ENCODE measurements at places on chromosomes 12 and 14.

GRCh38 chr12:25458047-25458552 is 95.0 kb downstream of the LMNTD1 start:
- no peak for DNase-seq

GRCh38 chr12:40170593-40170992 is 54.2 kb upstream of the LRRK2 start:
- DNase-seq, result no peak

GRCh38 chr12:51345681-51346080 is 798 bp downstream of the CELA1 start:
- DNase-seq, result no peak

- peak; percentile 77 for DNase-seq
Observed at GRCh38 chr14:89466944-89467343, 49.9 kb upstream of the FOXN3 start.

- no peak for DNase-seq
Observed at GRCh38 chr14:102182190-102182589, 42.5 kb downstream of the WDR20 start.

DNA sequence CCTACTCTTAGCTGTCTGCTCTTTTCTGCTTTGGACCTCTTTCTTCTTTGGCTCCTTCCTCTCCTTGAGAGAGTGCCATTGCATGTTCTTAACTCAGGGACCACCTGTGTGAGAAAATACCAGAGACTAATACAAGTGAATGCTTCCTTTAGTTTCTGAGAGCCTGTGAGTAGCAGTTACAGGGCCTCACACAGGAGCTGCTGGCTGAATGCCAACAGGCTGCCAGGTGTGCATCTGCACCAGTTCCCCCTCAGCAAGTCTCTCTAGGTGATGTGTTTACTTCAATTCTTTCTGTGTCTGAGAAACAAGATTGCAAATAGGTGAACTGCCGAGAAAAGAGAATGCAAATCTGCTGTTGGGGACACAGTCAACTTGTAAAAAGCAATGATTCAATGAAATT is 108.2 kb downstream of the STXBP6 start:
- DNase-seq, result no peak

- DNase-seq, result no peak
Observed at GRCh38 chr12:47189728-47190127, 110.0 kb upstream of the AMIGO2 start.

GRCh38 chr14:39694341-39694740 is 262.1 kb upstream of the FBXO33 start:
- DNase-seq, result no peak

GRCh38 chr12:113720629-113721028 is 245.5 kb downstream of the RBM19 start:
- DNase-seq, result no peak

DNA sequence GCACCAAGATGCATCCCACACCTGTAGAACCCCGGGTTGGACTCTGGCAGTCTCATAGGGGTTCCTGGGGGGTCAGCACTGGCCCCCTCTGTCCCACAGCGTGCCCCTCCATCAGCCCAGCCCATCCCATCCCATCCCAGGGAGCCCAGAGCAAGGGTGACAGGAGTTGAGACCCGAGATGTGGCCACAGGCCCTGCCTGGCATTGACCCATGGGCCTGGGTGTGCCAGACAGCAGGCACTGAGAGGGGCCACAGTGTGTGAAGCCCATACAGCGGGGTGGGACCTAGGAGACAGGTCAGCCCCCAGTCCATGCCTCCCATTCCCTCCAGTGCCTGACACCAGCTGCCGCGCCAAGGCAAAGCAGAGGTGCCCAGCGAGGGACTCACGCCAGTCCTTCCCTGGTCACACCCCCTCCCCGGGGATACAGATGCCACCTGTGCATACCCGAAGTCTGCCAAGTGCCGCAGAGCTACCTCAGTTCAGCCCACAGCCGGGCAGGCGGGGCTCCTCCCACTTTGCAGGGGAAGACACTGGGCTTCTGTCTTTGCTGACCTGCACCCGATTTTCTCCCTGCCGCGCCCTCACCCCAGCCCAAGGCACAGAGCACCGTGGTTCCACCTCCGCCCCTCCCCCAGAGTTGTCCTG is 50.4 kb downstream of the CYP46A1 start:
- DNase-seq, result peak; percentile 34

DNA sequence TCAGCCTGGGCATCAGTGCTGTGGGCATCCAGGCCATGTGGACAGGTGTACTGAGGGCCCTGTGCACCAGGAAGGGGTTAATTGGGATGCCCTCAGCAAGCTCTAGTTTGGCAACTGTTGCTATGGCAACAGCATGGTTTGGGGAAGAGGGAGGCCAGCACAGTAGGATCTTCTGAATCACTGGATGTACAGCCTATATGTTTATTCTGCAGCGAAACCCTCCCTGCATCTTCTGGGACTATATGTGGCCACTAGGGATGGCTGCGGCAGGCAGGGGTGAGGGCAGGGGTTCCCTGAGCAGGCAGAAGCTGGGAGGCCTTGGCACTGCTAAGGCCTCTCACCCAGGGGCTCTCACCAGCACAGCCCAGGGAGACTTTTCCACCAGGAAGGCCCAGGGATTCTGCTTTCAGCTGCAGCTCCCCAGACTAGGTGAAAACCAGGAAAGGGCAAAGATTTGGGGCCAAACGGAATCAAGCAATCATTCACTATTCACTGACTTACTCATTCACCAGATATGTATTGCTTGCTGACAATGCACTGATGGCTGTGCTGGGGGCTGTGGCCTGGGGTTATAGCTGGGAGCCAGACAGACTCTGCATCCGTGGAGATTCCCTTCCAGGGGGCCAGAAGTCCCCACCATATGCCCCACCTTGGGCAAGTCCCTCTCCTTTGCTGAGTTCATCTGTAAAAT is 42.8 kb downstream of the IRF2BPL start:
- no peak for DNase-seq

GRCh38 chr12:24230061-24230701 is 280.7 kb upstream of the SOX5 start:
- DNase-seq, result no peak

- DNase-seq, result no peak
Observed at GRCh38 chr12:28857369-28857768, 291.7 kb upstream of the FAR2 start.

GRCh38 chr12:16962889-16963288 is 356.9 kb upstream of the LMO3 start:
- DNase-seq, result no peak

DNA sequence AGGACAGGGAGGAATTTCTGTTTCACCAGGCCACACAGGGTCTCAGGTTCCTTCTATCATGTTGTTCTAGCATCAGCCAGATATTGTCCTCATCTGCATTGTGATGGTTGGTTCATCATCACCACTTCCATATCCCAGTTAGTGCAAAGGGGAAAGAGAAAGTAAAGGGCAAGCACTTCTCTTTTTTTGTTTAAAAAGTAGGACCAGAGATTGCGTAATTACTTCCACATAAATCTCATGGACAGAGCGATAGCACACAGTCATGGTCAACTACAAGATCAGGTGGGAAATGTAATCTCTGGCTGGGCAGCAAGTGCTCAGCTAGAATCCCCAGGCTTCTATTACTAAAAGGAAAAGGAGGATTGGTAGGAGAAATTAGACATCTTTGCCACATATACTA is 155.1 kb downstream of the KIF21A start:
- DNase-seq, result no peak

DNA sequence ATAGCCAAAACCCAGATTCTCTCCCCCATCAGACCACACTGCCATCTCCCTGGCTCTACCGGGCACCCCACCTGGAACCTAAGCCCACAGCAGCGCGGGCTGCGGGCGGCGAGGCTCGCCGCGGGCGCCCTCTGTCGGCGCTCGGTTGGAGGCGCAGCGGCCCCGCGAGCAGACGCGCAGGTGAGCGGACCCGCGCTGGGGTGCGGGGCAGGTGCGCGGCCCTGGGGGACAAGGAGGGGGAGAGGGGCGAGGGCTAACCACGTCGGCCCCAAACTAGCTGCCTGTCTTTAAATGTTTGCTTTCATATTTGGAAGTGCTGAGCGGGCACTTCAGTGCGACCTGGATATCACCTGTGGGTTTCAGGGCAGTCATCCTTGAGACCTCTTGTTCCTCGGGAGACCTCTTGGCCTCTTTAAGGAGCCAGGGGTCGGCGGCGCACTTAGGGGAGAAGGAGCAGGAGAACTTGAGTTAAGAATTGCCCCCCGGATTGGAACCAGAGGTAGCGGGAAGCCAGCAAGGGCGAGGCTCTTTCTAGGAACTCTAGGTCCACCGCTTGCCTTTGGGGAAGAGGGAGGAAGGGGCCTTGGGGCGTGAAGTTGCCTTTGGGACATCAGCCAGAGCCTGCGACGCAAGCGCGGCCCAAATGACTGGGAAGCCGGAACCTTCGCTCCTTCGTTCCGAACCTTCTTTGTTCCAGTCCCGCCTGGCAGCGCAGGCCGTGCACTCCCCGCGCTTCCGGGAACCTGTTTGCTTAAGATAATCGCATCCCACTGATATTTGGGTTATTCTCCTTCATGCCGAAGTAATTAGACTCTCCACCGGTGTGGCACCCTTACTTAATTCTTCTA is 78.7 kb downstream of the NEDD1 start:
- DNase-seq, result no peak

GRCh38 chr12:121578230-121579189 is 2.3 kb downstream of the KDM2B start:
- peak; percentile 48 for DNase-seq

DNA sequence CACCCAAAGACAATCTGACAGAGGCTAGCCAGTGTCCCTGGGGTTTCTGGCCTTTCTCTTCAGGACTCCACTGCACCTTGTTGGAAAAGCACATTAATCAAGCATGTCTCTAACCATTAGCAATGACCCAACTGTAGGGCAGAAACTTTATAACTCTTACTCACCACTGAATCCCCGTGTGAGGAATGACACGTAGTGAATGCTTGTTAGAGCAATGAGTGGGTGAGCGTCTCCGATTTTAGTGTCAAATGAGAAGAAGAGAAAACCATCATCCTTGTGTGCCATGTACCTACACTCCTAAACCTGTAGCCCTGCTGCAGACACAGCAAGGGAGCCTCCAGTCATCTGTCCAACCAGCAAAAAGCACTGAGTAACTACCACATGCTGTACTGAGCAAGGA is 56.5 kb upstream of the GPR68 start:
- DNase-seq, result no peak

- no peak for DNase-seq
Observed at GRCh38 chr14:54450535-54450934, 9.4 kb upstream of the CNIH1 start.

- DNase-seq, result peak; percentile 60
Observed at GRCh38 chr12:121579190-121579791, 1.5 kb downstream of the KDM2B start.

DNA sequence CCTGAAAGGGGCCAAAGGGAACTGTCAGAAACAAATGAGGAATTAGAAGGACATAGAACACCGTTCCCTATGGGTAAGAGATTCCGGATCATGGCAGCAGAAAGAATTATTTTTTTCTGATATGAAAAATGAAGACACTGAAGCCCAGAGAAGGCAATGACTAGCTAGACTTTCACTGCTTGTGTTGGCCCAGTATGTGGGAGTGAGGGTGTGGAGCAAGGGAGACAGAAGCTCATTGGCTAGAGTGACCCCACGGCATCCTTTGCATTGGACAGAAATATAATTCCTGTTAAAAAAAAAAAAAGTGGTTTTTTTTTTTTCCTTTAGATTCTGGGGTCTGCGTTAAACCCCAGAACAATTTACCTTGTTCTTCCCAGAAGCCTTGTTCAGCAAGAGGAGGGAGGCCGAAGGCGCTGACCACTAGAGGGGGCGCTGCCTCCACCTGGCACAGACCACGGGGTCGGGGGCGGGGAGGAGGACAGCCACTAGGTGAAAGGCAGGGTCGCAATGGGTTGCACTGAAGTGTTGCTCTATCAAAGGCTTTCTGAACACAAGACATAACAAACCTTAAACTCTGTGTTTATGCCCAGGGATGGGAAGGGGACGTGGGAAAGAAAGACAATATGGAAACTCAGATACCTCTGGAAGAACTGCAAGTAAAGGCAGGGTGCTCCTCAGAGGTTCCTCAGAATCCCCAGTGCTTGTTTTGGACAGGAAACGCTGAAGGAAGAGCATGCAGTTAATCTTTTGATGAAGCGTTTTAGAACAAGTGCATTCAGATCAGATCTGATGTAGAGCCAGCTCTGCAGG is 156.8 kb downstream of the KCNA5 start:
- DNase-seq, result peak; percentile 41

DNA sequence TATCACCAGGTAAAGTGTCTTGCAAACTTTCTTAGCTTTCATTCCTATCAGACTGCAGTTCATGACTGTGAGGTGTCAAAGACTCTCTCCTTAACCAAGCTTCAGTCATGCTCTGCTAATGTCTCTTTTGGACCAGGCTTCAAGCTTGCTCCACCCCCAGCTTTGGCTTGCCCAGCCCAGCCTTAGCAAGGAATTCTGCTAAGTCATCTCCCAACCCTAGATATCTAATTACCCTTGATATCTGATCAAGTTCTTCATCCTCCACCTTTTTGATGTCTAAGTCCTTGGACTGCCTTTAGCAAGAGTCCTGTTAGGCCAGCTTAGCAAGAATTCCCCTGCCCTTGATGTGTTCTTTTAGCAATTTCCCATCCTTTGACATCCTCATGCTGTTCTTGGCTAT is 108.9 kb upstream of the FGD4 start:
- no peak for DNase-seq

DNA sequence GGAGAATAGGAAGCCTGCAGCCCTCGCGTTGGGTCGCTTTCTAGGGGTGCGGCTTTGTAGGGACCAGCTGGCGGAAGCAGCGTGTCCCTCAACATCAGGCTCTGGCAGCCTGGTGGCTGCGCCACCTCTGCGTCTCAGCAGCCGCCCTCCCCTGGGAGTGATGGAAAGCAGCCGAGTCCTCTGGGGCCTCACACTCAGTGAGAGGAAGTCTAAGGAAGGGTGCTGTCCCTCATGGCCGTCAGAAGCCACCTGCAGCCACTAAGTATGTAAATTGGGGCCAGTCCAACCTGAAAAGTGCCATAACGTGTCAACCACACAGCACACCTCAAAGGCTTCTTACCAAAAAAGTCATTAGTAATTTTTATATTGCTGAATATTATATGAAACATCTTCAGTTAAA is 80.3 kb downstream of the WDR20 start:
- no peak for DNase-seq

DNA sequence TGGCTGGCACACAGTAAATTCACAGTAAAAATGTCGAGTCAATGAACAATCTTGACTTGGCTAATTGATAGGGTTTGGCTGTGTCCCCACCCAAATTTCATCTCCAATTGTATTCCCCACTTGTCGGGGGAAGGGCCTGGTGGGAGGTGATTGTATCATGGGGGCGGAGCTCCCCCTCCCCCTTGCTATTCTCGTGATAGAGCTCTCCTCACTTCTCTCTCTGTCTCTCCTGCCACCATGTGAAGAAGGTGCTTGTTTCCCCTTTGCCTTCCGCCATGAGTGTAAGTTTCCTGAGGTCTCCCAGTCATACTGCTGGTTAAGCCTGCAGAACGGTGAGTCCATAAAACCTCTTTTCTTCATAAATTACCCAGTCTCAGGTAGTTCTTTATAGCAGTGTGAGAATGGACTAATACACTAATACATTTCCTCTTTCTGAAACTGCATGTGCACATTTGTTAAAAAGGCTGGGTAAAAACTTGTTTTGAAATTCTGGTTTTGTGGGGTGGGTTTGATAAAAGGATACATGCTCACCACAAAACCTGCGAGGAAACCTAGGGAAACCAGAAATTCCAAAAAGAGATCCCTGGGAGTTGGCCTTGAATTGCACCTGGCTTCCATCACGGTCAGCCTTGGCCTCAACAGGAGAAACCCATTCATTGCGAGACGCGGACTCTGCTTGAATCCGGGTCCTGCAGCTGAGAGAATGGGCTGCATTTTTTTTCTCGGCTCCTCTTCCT is 16.2 kb upstream of the MYL2 start:
- DNase-seq, result no peak

- no peak for DNase-seq
Observed at GRCh38 chr12:111355201-111355925, 13.5 kb downstream of the PHETA1 start.
